ENCODE measurements at places on chromosomes 3 and 15.

GRCh38 chr3:66037330-66037985 lies 1.3 kb downstream of the MAGI1 start:
- peak; percentile 48 for DNase-seq

- DNase-seq: no peak
Measured at GRCh38 chr3:197709135-197709534, 27.6 kb downstream of the RUBCN start.

DNA sequence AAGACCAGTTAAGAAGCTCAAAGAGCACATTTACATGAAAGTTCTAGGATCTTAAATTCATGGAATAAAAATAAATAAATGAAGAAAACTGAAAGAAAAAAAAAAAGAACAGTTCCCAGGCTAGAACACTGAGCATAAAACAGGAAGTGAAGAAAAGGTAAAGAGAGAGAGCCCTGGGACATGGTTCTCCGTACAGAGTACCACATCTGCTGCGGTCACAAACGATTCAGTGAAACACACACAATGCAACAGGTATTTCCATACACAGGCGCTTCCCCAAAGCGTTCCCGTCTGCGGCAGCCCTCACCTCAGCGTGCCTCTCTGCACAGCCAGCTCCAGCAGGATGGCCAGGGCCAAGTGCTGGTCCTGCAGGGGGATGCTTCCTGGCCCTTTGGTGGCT lies 49.4 kb downstream of the HERC2 start:
- no peak for DNase-seq

DNA sequence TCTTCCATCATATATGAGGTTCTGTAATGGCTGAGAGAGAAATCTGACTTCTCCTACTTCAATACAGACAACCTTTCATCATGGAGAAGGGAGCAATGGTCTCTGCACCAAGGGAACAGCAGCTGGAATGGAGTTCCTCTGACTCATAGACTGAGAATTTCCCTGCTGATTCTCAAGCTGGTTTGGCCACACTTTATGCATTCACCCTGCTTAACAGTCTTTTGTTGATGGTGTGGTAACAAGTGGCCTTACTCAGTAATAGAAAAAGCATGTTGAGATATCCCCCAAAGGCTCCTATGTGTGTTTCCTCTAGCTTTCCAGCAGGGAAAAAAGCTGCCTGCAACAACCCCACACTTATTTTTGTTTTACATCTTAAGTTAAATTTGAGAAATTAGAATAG lies 138.1 kb downstream of the GREM1 start:
- peak; percentile 99 for DNase-seq

DNA sequence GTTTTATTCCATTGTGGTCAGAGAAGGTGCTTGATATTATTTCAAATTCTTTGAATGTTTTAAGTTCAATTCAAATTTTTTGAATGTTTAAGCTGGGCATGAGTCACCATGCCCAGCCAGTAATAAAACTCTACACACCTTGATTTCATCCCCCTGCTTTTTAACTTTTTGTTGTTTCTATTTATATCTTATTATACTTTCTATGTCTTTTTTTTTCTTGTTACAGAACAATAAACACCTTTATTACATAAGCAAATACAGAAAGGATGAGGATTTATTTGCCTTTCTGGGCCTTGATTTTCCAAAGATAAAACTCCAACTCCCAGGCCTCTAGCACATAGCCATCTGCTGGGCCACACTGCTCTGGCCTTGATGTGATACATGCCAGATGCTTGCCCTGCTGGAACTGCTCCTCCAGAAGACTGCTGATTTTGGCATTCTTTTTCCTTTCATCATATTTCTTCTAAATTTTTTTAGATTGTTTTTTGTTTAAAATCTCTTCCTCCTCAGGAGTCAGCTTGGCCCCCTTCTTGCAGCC lies 14.0 kb downstream of the DNAH12 start:
- peak; percentile 52 for DNase-seq

GRCh38 chr3:122353215-122353614 lies 28.2 kb downstream of the CSTA start:
- DNase-seq: no peak

GRCh38 chr3:138429665-138430064 lies 4.8 kb upstream of the ESYT3 start:
- no peak for DNase-seq
